ENCODE measurements at places on chromosomes 1 and 21.

- no peak for DNase-seq
Measured at GRCh38 chr1:109266965-109267364, 16.0 kb downstream of the PSRC1 start.

DNA sequence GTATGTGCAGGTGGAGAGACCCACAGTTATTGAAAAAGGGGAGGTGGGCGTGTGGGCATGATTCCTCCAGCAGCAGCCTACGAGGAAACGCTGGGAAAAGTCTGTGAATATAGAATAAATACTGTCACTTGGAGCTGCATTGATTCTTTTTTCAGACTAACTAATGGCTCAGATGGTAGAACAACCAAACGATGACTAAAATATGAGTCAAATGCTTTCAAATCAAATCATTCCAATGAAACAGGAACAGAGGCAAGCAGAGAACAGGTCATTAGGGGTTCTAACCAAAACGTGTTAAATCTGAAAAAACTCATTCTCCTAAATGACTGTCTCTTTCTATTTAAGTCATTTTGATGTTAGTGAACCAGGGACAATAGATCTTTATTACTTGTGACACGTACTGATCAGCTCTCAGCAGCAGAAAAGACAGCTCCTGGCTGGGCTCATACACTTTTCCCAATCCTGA, 35.1 kb upstream of the SEC16B start:
- no peak for DNase-seq

DNA sequence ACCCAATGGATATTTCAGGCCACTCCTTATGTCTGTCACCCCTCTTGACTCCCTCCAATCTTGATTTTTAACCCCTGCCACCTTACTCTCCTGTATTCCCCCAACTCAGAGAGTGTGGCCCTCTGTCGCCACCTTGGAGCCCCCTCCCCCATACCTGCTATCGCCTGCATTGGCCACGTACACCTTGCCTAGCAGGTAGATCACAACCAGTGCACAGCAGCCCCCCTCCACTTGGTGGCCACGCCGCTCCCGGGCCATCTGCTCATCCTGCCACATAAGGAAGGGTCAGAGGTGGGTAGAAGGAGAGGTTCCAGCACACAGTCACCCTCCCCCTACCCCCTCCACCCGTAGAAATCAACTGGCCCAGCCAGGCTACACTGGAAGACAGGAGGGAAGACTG, 2.9 kb downstream of the PPM1J start:
- no peak for DNase-seq

DNA sequence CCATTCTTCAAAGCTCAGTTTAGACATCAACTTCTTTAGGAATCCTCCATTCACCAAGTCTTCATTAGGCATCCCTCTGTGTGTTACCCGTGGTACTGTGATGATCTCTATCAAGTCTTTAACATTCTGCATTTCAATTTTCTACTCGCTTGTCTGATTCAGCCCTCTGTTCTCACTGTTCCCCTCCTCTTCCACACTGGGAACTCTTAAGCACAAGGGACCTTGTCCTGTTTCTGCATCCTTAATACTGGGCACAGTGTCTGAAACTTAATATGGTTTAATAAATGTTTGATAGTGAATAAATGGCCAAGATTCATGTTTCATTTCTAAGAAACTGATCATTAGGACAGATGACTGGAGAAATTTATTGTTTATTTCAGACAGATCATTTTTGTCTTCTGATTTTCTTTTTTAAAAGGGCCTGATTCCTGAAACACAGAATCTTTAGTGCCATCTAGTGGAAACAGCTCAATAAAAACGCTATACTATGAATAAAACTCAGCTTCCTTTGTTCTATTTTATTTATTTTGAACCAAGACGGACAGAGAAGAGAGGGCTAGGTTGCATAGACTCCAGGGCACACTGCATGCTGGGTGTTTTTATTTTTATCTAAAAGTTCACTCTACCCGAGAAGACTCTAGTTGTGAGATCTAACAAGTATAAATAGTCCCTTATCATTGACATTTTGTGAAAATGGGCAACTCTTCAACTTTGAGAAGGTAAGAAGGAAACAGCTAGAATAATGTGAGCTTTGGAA, 7.0 kb upstream of the TRIM45 start:
- DNase-seq = no peak

GRCh38 chr1:84996846-84997666, at the start of gene MCOLN2:
Gene MCOLN2, minus strand, starts transcription at chr1:84997113. Its CDS starts 241 bp downstream, at chr1:84996872.
- peak; percentile 49 for DNase-seq

DNA sequence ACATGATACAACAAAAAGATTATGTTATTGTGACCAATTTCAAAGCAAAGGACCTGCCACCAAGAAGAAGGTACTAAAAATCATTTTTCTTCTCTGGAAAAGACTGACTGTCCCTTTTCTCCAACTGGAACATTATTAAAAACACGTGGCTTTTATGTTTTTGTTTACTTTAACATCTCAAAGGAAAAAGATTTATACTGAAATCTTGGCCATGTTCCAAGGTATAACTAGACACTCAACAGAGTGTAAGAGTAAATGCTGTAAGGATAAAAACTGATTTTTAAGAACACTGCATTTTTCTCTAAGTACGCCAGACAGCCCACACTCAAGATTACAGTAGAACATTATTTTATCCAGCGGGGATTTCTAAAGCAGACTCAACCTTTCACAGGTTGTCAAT, 62.1 kb downstream of the BRWD1 start:
- DNase-seq = no peak

DNA sequence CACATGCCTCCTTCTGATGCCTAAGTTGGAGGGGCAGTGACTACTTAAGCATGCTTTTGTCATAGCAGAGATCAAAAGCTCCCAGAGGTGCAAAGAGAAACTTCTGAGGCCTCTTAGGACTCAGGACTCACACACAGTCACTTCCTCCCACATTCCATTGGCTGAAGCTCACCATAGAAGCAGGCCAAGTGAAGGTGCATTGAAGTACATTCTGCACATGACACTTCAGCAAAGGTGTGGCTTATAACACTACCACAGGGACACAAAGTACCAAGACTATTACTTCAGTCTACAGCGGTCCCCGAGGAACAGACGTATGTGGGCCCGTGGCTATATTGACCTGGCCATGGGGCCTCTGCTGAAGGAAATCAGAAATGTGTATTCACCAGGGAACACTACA, 2.5 kb upstream of the POGK start:
- DNase-seq = no peak

Measured in CD4-positive, alpha-beta T cell treated with Interleukin-15 for 1 hour (primary cell).